ENCODE measurements at places on chromosomes 2 and 18. TPM values are rescaled to one million over a fixed set of nuclear protein-coding genes. Genes with fewer than 3 reads are reported as not detected.

DNA sequence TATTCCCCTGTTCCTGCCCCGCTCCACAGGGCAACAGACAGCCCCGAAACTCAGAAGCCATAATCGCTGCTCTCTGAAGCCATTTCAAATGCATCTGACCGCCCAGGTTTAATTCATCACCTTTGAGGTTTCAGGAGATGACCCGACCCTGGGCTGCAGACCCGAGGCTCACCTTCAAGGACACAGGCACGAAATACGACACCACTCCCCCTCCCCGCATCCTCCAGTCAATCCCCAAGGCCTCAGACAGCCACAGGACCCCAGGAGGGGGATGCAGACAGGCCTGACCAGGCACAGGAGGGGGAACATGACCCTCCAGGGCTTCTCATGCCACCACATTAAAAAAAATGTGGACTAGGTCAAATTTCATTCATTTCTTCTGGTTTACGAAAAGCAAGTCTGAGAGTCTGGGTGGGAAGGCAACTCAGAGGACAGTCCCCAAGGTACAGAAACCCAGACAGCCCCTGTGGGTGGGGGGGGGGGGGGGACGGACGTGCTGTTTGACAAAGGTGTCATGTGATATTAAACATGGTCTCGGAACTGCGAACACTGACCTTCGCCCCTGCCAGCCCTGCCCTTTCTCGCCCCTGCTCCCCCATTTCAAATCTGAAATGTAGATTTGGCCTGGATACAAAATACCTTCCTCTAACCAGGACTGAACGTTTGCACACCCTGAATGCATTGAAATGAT, 142.9 kb downstream of the BCL11A start:
- no peak overlapping the region for H3K27ac ChIP-seq
- H3K4me3 ChIP-seq = no peak overlapping the region
- no peaks in the 10 kb centered on the region for H3K27me3 ChIP-seq

RIT2 gene
- total RNA-seq = not detected

DNA sequence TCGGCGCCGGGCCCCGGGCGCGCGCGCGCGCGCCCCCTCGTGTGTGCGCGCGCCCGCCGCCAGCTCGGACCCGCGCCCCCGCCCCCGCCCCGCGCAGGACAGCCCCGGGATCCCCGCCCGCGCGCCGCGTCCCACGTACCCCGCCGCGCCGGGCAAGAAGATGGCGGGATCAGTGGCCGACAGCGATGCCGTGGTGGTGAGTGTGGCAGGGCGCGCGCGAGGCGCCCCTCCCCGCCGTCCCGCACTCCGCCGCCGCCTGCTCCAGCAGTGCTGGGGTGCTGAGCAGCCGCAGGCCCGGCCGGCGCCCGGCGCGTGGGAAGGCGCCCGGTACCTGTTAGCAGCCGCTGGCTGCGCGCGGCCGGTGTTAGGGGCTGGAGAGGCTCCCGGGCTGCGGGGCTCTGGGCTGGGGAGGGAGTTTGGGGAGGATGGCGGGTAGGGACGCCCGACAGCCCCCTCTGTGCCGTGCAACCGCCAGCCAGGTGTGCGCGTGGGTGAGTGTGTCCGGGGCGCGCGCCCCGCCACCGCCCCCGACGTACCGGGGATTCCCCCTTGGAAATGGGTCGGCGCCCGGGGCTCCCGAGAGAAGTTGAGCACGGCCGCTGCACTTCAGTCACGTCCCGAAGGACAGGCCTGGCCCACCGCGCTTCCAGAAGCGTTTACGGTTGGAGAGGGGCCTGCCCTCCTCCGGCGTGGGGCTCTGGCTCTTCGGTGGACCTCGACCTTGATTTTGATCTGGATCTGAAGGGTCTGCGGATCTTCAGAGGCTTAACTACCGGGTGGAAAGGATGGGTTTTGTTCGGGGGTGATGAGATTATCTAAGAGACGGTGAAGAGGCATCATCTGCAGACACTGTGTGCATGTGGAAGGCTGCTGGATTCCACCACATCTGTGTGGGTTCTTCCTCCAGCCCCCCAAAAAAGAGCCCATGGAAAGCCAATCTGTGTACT, 697 bp downstream of the LGALSL start:
- peaks cover 2% of the 10 kb centered on the region for H3K27me3 ChIP-seq
- peak overlapping the region; percentile 44 for H3K4me3 ChIP-seq
- DNase-seq = peak; percentile 50
- no peak overlapping the region for H3K27ac ChIP-seq
- no peaks in the 10 kb centered on the region for H3K36me3 ChIP-seq

GRCh38 chr2:183543222-183543621, 419.0 kb downstream of the NUP35 start:
- no peak overlapping the region for H3K4me3 ChIP-seq
- H3K36me3 ChIP-seq = no peaks in the 10 kb centered on the region
- no peaks in the 10 kb centered on the region for H3K27me3 ChIP-seq
- H3K4me1 ChIP-seq = no peaks in the 10 kb centered on the region
- no peak overlapping the region for H3K27ac ChIP-seq

- no peak overlapping the region for H3K4me3 ChIP-seq
- no peaks in the 10 kb centered on the region for H3K27me3 ChIP-seq
- no peak for DNase-seq
- no peaks in the 10 kb centered on the region for H3K4me1 ChIP-seq
Measured at GRCh38 chr18:76977684-76978232, 154.8 kb downstream of the MBP start.

DNA sequence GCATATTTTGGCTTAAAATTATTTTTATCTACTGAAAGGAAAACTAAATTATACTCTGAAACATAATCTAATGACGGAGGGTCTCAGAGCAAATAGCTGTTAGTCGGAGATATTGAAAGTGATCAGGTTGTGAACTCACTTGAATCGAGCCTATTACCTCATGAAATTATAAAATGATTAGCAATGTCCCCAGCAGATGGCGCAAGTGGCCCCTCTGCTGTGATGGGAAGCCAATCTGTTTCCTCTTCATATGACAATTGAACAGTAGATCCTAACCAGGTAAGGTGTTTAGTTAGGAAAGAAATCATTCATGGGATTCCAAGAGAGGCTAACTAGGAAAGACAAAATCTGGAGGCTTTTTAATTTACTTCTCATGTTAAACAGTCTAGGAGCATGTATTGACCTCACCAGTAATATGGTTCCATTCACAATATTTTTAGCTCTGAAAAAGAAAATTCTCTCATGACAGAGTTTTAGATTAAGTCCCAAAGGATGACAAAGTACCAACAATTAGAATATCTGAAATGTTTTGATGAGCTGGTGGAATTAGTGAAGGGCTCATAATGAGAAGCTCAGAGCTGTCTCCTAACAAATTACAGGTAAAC, 29.9 kb upstream of the MPPE1 start:
- H3K27me3 ChIP-seq = no peaks in the 10 kb centered on the region
- H3K36me3 ChIP-seq = no peaks in the 10 kb centered on the region
- H3K27ac ChIP-seq = no peak overlapping the region
- H3K4me1 ChIP-seq = no peaks in the 10 kb centered on the region
- DNase-seq = peak; percentile 54

FSHR gene
- total RNA-seq = not detected

IL1RL1 gene
- total RNA-seq = 7.9 TPM

MRPS5 gene
- total RNA-seq = 72.9 TPM

- DNase-seq = no peak
- no peak overlapping the region for H3K4me3 ChIP-seq
- no peaks in the 10 kb centered on the region for H3K36me3 ChIP-seq
Measured at GRCh38 chr18:74114116-74114515, 33.5 kb downstream of the FBXO15 start.

CHRNG gene
- total RNA-seq = not detected

DNA sequence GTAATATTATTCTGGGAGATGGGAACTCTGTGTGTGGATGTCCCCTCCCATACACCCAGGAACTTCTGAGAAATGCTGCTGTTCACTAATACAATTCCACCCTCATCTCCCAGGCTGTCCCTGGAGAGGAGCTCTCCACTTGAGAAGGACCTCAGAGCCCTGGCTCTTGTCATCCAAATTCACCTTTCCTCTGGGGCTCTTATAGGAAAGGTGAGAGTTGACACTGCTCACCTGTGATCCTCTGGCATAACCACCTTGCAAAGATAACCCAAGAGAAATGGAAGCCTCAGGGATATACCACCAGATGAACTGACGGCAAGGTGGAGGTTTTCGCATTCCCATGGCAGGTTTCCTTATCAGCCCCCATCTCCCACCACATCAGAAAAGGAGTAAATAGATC, 52.0 kb downstream of the IL1RL2 start:
- DNase-seq = no peak
- H3K4me1 ChIP-seq = peaks cover 7% of the 10 kb centered on the region
- no peak overlapping the region for H3K4me3 ChIP-seq
- no peak overlapping the region for H3K27ac ChIP-seq

ZAP70 gene
- 354 TPM for total RNA-seq

SCG2 gene
- total RNA-seq = not detected

DNA sequence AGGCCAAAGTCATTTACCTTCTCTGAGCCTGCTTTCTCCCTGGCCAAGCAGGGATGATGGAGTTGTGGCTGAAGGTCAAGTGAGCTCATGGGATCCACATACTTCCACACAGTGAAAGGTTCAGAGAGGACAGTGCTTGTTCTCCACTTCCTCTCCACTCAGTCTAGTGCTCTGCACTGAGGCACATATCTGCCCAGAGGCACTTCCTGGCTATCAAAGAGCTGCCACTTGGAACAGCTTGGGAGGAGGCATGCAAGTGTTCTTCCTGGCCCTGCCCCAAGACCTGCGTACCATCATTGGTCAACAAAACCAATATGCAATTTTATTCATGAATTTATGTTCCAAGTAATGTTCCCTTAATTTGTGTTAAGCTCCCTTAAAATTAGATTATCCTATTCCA, 71.9 kb downstream of the RNF152 start:
- H3K36me3 ChIP-seq = no peaks in the 10 kb centered on the region
- DNase-seq = no peak
- no peak overlapping the region for H3K4me3 ChIP-seq
- no peaks in the 10 kb centered on the region for H3K27me3 ChIP-seq
- no peaks in the 10 kb centered on the region for H3K4me1 ChIP-seq
- H3K27ac ChIP-seq = no peak overlapping the region

- H3K4me3 ChIP-seq = no peak overlapping the region
- DNase-seq = no peak
- peaks cover 8% of the 10 kb centered on the region for H3K36me3 ChIP-seq
- H3K27me3 ChIP-seq = no peaks in the 10 kb centered on the region
Measured at GRCh38 chr18:70078106-70078505, 127.4 kb downstream of the RTTN start.

CNTNAP5 gene
- not detected for total RNA-seq

DNA sequence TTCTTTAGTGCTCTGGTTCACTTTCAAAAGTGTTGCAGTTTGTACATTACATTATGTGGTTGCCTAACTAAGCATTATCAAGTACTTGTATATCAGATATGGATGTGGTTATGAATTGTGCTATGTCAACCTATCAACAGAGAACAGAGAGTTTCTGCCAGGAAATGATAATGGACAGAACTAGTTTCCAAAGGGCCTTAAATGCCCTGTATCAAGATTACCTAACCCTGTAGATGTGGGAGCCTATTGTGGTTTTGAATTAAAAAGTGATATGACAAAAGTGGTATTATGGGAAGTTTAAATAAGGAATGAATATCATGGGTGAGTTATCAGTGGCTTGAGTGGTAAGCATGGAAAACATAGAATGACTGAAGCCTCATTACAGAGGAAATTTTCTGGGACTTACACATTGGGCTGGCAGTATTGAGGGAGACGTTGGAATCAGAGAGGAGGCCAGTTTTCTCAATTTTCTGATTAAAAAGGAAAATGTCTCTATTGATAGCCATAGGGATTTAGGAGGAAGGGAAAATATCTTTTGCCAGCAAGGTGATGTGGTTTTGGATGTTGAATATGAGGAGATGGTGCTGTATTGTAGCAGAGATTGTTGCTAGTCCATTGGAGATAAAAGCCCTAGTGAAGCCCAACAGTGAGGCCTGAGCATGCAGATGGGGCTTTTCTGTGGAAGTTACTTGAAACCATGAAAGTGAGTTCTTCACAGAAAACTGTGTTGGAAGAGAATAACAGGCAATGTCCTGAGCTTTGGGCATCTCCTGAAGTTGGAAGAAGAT, 140.7 kb downstream of the TTC27 start:
- no peaks in the 10 kb centered on the region for H3K36me3 ChIP-seq
- no peaks in the 10 kb centered on the region for H3K4me1 ChIP-seq
- DNase-seq = no peak
- no peaks in the 10 kb centered on the region for H3K27me3 ChIP-seq
- H3K4me3 ChIP-seq = no peak overlapping the region
- no peak overlapping the region for H3K27ac ChIP-seq

ERICH2 gene
- total RNA-seq = not detected

DNA sequence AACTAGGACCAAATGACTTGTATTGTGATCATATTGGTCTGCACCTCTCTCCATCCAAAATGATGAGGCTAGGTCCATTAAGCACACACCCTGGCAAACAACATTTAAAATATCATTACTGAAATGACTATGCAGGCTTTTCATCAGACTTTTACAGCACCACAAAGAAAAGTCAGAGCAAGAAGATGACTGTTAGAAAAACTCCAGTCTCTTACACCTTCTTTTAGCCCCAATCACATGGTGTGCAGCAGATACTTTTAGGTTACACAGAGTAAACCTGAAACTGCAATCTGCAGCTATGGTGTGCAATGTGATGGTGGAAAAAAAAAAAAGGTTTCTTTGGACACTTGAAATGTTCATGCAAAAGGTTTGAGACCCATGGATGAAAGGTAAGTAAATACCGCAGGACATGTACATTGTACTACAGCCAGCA, 5.4 kb upstream of the POLI start:
- H3K27me3 ChIP-seq = no peaks in the 10 kb centered on the region
- DNase-seq = no peak
- H3K4me3 ChIP-seq = no peak overlapping the region
- peaks cover 4% of the 10 kb centered on the region for H3K4me1 ChIP-seq
- H3K36me3 ChIP-seq = no peaks in the 10 kb centered on the region
- no peak overlapping the region for H3K27ac ChIP-seq

FZD7 gene
- 0.37 TPM for total RNA-seq

INPP5D gene
- total RNA-seq = 232 TPM

DNA sequence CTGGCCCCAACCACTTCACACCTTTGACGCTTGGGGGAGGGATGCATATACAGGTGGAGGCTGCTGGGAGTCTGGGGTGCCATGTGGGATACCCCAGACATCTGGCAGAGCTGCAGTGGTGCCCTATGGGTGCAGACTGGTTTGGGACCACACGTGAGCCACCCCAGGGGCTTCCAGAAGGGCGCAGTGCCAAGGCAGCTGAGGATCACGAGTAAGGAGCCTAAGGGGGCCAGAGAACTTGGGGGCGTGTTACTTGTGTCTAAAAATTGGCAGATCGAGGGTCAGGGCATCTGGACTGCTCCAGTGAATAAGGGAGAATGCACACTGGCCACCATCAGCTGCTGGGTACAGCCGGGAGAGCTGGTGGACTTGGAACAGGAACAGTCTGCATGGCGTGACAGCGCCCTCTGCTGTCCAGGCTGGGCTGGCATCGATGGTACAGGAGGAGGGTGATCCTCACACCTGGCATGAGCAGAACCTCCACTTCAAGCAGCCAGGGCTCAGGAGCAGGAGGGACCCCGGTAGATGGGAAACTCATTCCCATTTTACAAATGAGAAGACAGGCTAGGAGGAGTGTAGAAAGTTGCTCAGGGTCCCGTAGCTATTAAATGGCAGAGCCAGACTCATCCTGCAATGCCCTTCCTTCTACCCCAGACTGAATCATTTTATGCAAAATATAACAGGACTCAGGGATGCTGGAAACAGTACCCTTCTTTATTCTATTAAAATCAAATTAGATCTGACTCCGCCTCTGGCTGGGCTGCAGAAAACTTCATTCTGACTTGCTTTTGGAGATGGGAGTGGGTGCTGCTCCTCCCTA, 60.4 kb downstream of the ATOH8 start:
- no peak overlapping the region for H3K4me3 ChIP-seq
- DNase-seq = peak; percentile 85
- H3K36me3 ChIP-seq = no peaks in the 10 kb centered on the region

- peaks cover 25% of the 10 kb centered on the region for H3K4me1 ChIP-seq
- no peak overlapping the region for H3K4me3 ChIP-seq
- peak; percentile 9 for DNase-seq
- H3K36me3 ChIP-seq = peaks cover 26% of the 10 kb centered on the region
- no peaks in the 10 kb centered on the region for H3K27me3 ChIP-seq
Measured at GRCh38 chr2:230447455-230448451, 31.8 kb downstream of the SP100 start.
